ENCODE measurements at places on chromosomes 5 and 9. TPM values are rescaled to one million over a fixed set of nuclear protein-coding genes. Genes with fewer than 3 reads are reported as not detected.

GRCh38 chr9:96079779-96080178, 204.3 kb downstream of the ERCC6L2 start:
- H3K4me3 ChIP-seq, result no peak overlapping the region
- DNase-seq, result no peak
- no peak overlapping the region for H3K27ac ChIP-seq
- no peaks in the 10 kb centered on the region for H3K36me3 ChIP-seq
- H3K4me1 ChIP-seq, result no peaks in the 10 kb centered on the region

DNA sequence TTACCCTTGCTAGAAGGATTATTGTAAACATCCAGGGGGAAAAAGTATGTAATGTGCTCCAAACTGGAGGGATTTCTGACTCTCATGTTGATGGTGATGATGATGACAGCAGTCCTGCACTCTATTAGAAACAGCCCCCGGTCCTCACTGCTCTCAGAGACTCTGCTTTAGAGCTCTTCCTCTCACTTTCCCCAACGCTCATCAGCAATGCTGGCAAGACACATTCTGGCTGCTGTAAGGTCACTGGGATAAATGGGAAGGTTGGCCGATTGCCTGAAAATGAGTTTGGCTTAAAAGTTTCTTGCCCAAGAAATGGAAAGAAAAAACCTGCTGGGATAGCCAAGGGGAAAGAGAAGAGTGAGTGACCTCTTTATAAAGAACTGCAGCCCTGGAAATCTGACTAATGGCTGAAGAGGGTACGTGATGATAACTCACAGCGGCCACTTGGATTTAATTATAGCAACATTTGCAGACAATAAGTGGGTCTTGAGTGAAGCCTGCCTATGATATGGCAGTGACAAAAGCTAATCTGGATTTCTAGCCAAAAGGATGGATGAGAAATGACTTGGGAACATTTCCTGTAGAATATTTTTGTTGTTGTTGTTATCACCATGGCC, 235.8 kb downstream of the TMEM38B start:
- no peaks in the 10 kb centered on the region for H3K27me3 ChIP-seq
- H3K4me3 ChIP-seq, result no peak overlapping the region
- H3K27ac ChIP-seq, result no peak overlapping the region
- DNase-seq, result no peak
- peaks cover 7% of the 10 kb centered on the region for H3K36me3 ChIP-seq

- H3K27ac ChIP-seq, result no peak overlapping the region
- DNase-seq, result no peak
- no peaks in the 10 kb centered on the region for H3K27me3 ChIP-seq
- no peak overlapping the region for H3K4me3 ChIP-seq
Observed at GRCh38 chr5:93800988-93801811, 59.8 kb upstream of the POU5F2 start.

DNA sequence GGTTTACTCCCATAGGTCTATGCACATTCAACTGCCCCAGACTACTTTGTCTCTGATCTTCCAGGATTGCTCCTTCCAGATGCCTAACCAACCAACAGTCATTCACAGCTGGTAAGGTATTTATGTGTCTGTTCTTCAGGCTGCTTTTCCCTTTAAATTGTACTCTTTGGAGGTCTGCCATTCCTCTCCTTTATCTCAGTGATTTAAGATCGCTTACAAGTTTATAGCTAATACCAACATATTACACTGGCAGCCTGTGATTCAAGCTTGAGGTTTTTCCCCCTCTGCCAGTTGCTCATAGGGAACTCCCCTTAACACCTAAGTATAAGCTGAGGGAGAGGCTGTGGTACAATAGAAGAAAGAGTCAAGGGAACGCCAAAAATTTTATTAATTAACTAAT, 711.7 kb upstream of the EDIL3 start:
- no peaks in the 10 kb centered on the region for H3K4me1 ChIP-seq
- no peaks in the 10 kb centered on the region for H3K36me3 ChIP-seq
- H3K4me3 ChIP-seq, result no peak overlapping the region
- no peak overlapping the region for H3K27ac ChIP-seq
- no peak for DNase-seq

DNA sequence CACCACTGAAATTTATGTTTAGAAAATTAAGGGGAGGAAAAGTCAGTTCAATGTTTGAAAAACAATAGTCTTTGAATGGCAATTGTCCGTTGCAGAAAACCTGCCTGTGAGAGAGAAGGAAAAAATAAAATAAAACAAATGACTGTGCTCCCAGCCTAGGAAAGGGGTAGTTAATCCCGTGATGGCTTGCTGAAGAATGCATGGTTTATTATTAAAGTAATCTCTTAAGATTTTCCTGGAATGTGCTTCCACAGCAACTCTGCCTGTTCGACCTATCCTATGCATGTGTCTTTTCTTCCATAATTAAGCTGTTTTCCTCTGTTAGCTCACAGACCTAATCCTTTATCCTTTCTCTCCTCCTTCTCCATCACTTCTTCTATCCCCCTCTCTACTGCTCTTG, 2.4 kb upstream of the DAB2 start:
- H3K27ac ChIP-seq, result no peak overlapping the region
- H3K4me1 ChIP-seq, result peaks cover 3% of the 10 kb centered on the region
- no peak for DNase-seq
- H3K36me3 ChIP-seq, result no peaks in the 10 kb centered on the region
- H3K4me3 ChIP-seq, result no peak overlapping the region
- H3K27me3 ChIP-seq, result no peaks in the 10 kb centered on the region

DNA sequence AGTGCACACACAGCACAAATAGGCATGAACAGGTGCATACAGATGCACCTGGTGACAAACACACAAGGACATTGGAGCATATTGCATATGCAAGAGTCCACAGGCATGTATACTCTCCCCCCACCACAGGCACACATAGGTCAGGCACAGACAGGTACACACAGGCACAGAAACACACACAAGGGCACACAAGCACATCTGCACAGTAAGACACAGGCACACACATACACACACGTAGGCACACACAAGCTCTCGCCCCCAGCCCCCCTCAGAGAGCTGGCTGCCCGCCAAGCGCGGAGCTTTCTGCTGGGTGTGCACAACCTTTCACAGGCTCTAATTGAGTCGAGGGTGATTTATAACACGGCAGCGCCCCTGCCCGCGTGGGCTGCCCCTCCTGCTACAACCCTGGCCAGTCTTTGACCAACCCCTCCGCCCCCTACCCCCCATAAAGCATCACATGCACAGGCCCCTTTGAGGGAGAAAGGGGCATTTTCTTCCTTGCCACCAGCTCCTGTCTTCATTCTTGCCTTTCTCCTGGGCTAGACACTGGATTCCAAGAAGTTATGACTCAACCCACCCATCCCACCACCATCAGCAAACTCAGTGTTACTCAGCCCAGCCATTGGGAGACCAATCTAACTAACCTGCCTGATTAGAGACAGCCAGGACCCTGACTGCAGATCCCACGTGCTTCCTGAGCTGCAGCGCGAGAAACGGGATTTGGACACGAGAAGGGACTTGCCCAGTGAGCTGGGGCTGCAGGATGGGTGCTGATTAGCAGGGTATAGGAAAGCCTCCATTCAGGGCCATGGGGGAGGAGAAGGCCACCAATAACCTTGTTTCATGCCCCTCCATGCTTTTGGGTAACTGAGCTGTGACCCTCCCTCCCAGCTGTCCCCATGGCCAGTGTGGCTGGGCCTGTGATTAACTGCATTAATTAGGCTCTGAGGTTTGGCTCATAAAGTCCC, 42.8 kb upstream of the PSD2 start:
- peaks cover 3% of the 10 kb centered on the region for H3K4me1 ChIP-seq
- no peak overlapping the region for H3K27ac ChIP-seq
- H3K27me3 ChIP-seq, result peaks cover 49% of the 10 kb centered on the region
- H3K4me3 ChIP-seq, result no peak overlapping the region
- no peaks in the 10 kb centered on the region for H3K36me3 ChIP-seq

- no peak overlapping the region for H3K27ac ChIP-seq
- peaks cover 2% of the 10 kb centered on the region for H3K27me3 ChIP-seq
- no peak overlapping the region for H3K4me3 ChIP-seq
- no peak for DNase-seq
Observed at GRCh38 chr5:135020111-135020895, 13.7 kb downstream of the PITX1 start.

GRCh38 chr5:139295346-139296057, 2.0 kb downstream of the MATR3 start:
- H3K4me3 ChIP-seq, result peak overlapping the region; percentile 99
- no peaks in the 10 kb centered on the region for H3K27me3 ChIP-seq
- no peak for DNase-seq
- no peaks in the 10 kb centered on the region for H3K4me1 ChIP-seq
- H3K36me3 ChIP-seq, result peaks cover 26% of the 10 kb centered on the region
- no peak overlapping the region for H3K27ac ChIP-seq

DNA sequence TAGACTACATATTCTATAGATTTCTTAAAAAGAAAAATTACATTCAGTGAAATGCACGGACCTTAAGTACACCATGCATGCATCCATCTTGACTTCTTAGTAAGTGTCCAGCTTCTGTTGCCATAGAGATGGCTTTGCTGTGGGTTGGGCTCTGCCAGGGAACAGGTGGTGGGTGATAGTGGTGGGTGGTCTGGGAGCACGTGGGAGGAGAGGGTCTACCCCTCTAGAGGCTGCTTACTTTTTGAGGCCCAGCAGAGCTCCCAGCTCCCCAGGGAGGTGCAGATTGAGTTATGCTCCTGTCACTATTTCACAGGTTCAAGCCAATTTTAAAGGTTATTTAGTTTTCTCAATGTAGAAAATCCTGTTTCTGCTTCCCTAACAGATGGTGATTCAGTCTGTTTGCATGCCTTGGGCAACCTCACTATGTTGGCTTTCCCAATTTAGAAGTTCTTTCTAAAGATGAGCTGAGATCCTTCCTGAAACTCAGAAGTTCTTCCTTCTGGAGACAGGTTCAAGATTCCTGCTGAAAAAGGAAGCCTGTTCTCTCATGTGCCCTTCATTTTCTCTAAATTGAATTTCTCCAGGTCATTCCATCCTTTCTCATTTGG, 107.4 kb upstream of the LHFPL2 start:
- no peaks in the 10 kb centered on the region for H3K4me1 ChIP-seq
- no peak overlapping the region for H3K27ac ChIP-seq
- no peaks in the 10 kb centered on the region for H3K36me3 ChIP-seq
- no peak overlapping the region for H3K4me3 ChIP-seq
- no peak for DNase-seq

- no peak overlapping the region for H3K27ac ChIP-seq
- DNase-seq, result no peak
- no peak overlapping the region for H3K4me3 ChIP-seq
- no peaks in the 10 kb centered on the region for H3K36me3 ChIP-seq
- no peaks in the 10 kb centered on the region for H3K4me1 ChIP-seq
Observed at GRCh38 chr5:16626696-16627264, 10.0 kb upstream of the RETREG1 start.

- no peaks in the 10 kb centered on the region for H3K36me3 ChIP-seq
- no peak overlapping the region for H3K4me3 ChIP-seq
- DNase-seq, result no peak
- H3K27me3 ChIP-seq, result no peaks in the 10 kb centered on the region
Observed at GRCh38 chr9:71506821-71507220, 261.5 kb downstream of the CEMIP2 start.

GRCh38 chr5:51386916-51387883, 4.0 kb downstream of the ISL1 start:
- peaks cover 74% of the 10 kb centered on the region for H3K27me3 ChIP-seq
- peaks cover 7% of the 10 kb centered on the region for H3K4me1 ChIP-seq
- H3K27ac ChIP-seq, result no peak overlapping the region

DNA sequence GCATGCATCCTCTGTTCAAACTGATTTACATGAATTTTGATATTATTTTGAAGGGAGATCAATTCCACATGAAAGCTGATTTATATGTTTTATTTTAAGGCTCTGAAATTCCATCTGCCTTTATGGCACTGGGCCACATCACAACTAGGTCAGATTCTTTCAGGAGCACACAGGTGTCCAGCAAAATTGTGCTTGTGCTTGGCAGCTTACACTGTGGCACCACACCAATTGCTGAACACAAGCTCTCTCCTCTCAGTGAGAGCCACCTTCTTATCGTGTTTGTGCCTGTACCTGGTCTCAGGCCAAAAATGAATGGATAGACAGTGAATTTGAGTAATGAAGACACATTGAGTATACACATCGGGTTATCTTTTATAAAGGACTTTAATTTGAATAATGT, 200.4 kb downstream of the CDH10 start:
- no peak for DNase-seq
- no peak overlapping the region for H3K27ac ChIP-seq
- no peaks in the 10 kb centered on the region for H3K36me3 ChIP-seq
- no peaks in the 10 kb centered on the region for H3K4me1 ChIP-seq

DNA sequence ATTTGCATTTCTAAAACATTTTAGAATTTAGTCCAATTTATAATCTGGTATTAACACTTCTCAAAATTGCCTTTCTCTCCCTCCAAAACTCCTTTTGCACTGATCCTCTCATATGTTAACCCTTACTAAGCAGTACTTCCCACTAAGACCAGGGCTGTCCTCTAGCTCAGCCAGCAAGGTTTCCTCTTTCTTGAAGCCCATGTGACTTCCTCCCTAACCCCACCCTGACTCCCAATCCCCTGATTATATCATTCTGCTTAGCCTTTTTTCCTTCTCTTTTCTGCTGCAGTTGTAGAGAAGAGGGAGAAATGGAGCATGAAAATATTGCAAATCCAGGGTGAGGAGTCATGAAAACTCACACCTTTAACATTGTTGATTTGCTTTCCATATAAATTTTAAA, 241.7 kb downstream of the MCTP1 start:
- DNase-seq, result no peak
- H3K4me3 ChIP-seq, result no peak overlapping the region
- no peak overlapping the region for H3K27ac ChIP-seq
- H3K36me3 ChIP-seq, result no peaks in the 10 kb centered on the region

DNA sequence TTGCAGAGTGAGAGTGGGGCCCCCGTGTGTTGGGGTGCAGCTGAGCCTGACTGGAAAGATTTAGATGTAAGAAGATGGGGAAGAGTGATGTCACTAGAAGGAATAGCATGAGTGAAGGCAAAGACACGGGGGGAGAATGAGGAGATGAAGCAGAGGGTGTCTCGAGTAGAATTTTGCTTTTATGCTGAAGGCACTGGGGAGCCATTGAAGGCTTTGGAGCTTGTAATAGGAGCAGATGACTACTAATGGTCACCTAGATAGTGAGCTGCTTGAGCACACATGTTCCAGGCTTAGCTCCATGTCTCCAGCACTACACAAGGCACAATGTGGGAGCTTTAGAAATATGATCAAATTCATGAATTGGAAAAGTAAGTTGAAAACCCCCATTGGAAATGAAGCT, 32.1 kb downstream of the COL15A1 start:
- H3K36me3 ChIP-seq, result no peaks in the 10 kb centered on the region
- H3K4me1 ChIP-seq, result no peaks in the 10 kb centered on the region
- no peak for DNase-seq

- no peak overlapping the region for H3K27ac ChIP-seq
- no peaks in the 10 kb centered on the region for H3K27me3 ChIP-seq
- no peaks in the 10 kb centered on the region for H3K4me1 ChIP-seq
Observed at GRCh38 chr5:55742778-55743177, 4.9 kb downstream of the DDX4 start.

- no peaks in the 10 kb centered on the region for H3K36me3 ChIP-seq
- no peak overlapping the region for H3K4me3 ChIP-seq
- H3K27ac ChIP-seq, result no peak overlapping the region
- H3K4me1 ChIP-seq, result no peaks in the 10 kb centered on the region
Observed at GRCh38 chr5:171599411-171599810, 180.0 kb downstream of the FGF18 start.

GRCh38 chr9:105252405-105252756, 7.9 kb downstream of the SLC44A1 start:
- H3K4me3 ChIP-seq, result no peak overlapping the region
- no peak overlapping the region for H3K27ac ChIP-seq
- no peak for DNase-seq

The ANKRD33B gene
- 6.9 TPM for total RNA-seq

The LEAP2 gene
- 1.0 TPM for total RNA-seq

The EPB41L4A gene
- 4.8 TPM for total RNA-seq

The TYRP1 gene
- total RNA-seq, result not detected

The CD180 gene
- total RNA-seq, result not detected

The TMEM174 gene
- total RNA-seq, result not detected

The N4BP3 gene
- 32.1 TPM for total RNA-seq

The ADAMTS12 gene
- total RNA-seq, result 6.2 TPM

All from H9 (cell line).